Stimulated activated CD4-positive, alpha-beta T cell treated with anti-CD3 and anti-CD28 coated beads, Interleukin-12 subunit alpha, Interleukin-12 subunit beta, amount 100 ng/mL, for 24 hours (primary cell): ENCODE measurements at places on chromosomes 3 and 15.

DNA sequence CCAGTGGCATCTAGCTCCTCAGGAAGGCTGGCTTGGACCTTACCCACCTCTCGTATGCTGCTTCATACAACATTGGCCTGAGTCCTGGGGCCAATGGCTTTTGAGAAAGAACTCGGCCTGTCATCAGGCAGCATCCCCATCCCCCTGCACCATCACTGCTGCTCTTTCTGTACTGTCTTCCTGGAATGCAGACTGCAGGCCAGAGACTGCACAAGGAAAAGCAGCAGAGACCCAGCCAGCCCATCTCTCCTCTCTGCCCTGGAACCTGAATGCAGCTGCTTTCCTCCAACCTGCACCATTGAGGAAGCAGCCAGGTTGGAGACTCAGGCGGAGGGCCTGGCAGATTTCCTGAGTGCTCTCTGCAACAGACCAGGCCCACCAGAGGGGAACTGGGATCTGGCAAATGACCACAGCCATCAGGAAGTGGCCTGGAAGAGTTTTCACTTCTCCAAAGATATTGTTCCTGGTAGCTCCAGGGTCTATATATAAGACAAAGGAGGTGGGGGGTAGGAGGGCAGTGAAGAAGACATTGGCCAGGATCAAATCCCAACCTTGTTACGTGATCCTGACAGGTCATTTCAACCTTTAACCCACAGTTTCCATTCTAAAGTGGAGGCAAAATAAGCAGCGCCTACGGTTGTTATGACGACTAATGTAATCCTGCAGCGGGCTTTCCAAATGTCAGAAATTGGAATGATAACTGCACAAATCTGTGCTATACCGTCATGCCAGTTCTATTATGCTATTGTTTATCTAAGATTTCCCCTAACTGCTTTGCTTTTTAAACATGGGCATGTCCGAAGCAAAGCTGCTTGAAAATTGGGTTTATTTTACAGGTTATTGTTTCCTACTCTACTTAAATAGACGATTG is 24.4 kb upstream of the RAB7A start:
- DNase-seq, result no peak

DNA sequence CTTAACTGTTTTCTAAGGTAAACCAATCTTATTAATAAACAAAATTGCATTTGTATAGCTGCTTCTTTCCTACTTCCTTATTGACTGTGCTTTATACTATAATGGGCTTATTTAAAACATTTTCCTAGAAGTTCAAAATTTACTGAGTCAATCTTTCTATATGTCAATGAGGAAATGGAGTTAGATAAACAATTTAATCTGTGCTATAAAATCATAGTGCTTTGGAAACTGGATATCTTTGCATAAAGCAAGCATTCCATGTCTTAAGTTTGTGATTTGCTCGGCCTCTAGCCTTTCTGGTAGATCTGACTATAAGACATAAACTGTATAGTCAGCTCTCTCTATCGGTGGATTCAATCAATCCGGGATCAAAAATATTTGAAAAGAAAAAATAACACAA is 99.6 kb downstream of the NEDD4 start:
- DNase-seq, result no peak

GRCh38 chr15:80844011-80844732 is 65.0 kb downstream of the CEMIP start:
- no peak for DNase-seq

DNA sequence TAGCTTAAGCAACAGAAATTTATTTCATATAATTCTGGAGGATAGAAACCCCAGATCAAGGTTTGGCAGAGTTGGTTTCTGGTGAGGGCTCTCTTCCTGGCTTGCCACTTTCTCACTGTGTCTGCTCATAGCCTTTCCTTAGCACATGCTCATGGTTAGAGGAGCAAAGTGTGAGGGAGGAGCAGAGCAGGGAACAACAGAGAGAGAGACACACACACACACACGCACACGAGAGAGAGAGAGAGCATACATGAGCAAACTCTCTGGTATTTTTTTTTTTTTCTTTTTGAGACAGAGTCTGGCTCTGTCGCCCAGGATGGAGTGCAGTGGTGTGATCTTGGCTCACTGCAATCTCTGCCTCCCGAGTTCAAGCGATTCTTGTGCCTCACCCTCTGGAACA is 36.8 kb upstream of the ZDHHC23 start:
- no peak for DNase-seq

DNA sequence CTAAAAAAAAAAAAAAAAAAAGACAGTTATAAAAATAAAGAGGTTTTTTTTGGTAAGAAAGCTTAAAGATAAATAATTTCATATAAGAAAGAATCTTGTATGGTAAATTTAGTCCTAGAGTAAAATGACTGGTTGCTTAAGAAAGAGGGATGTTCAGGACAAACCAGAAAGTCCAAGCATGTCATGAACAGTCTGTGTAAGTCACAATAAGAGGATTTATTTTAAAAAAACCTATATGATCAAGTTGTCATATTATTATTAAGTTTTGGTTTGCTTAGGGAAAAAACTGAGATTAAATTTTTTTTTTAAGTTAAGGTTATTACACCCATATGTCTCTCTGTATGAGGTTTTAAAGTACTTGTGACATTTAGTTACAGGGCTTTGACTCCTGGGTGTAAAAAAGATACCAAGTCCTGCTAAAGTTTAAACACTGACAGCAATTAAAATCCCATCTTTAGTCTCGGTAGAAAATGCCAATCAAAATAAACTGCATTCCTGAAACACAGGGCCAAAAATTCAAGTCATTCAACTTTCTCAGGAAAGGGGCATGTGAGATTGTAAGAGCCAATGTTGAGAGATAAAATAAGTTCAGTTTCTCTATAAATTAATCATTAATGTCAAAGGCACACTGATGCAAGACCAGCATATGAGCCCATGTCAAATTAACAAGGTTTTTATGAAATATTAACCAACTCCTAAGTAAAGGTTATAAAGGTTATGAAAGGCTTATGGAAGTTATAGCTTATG is 8.5 kb upstream of the BDH1 start:
- DNase-seq, result no peak

- DNase-seq, result no peak
Observed at GRCh38 chr15:99963976-99964375, 230.7 kb upstream of the LYSMD4 start.

- no peak for DNase-seq
Observed at GRCh38 chr3:128011140-128011539, 41.1 kb upstream of the SEC61A1 start.

DNA sequence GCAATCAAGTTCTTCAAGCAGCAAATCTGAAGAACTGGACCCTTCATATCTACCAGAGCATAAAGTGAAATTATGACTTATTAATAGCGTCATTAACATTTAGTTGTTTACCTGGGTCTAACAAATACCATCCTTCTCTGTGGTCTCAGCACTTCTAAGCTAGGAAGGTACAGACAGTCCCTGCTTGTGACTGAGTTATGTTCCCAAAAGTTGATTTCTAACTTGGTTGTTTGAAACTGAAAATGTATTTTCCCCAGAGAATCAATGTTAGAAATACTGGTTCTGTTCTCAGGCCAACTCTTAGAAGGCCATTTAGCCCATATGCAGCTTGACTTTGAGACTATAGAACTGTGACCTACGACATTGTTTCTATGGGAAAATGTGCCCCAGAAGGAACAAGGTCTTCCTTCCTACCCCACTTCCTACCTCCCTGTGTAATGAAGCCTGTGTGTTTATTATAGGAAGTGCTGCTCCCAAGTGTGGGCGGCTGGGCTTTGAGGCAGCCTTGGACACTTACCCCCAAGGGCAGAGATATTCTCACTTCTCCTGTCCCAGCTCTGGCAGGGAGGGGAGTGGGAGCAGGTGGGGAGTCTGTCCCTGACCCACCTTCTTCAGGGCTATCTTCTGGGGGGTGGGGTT is 12.2 kb upstream of the MAPK6 start:
- DNase-seq, result no peak

DNA sequence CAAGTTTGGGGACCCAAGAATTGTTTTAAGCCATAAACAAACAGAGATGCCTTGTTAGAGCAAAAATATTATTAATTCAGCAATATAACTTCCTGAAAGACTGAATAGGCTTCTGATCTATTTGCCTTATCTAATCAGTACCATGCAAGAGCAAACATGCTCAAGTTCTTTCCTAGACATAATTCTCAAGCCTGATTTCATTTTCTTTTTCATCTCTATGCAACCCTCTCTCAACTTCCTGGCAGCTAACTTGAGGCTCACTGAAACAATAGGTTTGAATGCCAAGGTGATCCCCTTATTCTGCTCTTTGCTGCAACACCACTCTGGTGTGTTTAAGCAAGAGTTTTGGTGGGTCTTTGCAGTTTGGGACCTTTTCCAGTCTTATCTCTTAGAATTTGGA is 230.9 kb upstream of the CD96 start:
- DNase-seq, result no peak

DNA sequence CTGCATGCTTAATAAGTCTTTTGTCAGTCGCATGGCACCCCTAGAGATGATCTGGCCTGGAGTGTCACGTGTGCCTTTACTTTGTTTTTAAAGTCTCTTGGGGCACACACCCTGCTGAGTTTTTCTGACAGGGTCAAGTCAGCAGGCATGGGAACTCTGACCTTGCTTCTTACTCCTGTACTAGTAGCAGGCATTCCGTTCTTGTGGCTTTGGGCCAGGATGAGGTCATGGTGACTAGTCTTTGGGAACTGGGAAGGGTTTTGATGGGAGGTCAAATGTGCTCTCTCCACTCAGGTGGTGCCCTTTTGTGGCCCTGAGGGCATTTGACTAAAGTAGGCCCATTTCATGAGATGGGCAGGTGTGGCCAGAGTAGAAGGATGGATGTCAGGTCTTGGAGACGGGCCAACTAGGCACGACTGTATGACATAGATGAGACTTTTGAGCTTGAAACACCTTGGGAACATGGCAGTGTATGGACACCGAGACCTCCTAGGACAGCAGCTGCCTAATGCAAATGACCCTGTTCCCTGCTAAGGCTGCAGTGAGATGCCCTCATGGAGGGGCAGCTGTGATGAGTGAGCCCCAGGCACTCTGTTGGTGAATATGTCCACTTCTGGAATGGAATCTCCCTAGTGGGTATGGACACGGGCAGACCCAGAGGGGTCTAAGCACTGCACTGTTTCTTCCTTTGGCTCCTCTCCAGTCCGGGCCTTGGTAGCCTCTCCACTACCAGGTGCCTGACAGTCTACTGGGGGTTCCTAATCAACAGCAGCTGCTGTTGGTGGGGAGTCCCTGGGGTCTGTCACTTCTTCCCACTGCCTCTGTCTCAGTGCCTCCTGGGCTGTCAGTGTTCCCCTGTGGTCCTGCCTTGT is 16.4 kb downstream of the SRPRB start:
- no peak for DNase-seq

- no peak for DNase-seq
Observed at GRCh38 chr15:85579957-85580694, 199.7 kb downstream of the AKAP13 start.
